NCI-H446 treated with DMSO at 0.1 percent for 48 hours (cell line): ENCODE measurements at places on chromosomes 7 and 10.

DNA sequence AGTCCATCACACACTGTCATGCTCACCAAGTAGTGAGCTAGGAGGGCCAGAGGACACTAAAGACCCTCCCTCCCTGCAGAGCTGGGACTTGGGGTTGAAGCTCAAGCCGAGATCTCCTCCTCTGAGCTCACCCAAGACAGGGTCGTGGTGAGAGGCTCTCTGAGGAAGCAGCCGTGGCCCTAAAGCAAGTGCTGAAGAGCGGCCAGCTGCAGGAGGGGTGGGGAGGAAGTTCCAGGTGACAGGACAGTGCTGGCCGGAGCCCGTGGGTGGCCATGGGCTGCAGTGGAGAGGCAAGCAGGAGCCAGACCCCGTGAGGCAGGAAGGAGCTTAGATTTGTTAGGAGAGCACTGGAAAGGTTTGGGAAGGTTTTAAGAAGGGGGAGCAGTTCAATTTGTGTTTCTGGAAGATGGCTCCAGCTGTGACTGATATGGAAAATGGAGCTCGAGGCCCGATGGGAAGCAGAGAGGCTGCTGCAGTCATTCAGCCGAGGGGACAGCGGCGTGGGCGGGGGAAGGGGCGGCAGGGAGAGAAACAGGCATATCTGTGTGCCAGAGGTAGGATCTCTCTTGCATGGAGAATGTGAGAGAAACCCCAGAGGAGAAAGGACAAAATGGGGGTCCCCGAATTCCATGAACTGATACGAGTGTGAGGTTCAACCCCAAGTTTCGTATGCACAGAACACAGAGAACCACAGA lies 26.9 kb upstream of the DNAAF5 start:
- no peak for DNase-seq

- no peak for DNase-seq
Observed at GRCh38 chr10:118340486-118340885, 1.6 kb downstream of the FAM204A start.

DNA sequence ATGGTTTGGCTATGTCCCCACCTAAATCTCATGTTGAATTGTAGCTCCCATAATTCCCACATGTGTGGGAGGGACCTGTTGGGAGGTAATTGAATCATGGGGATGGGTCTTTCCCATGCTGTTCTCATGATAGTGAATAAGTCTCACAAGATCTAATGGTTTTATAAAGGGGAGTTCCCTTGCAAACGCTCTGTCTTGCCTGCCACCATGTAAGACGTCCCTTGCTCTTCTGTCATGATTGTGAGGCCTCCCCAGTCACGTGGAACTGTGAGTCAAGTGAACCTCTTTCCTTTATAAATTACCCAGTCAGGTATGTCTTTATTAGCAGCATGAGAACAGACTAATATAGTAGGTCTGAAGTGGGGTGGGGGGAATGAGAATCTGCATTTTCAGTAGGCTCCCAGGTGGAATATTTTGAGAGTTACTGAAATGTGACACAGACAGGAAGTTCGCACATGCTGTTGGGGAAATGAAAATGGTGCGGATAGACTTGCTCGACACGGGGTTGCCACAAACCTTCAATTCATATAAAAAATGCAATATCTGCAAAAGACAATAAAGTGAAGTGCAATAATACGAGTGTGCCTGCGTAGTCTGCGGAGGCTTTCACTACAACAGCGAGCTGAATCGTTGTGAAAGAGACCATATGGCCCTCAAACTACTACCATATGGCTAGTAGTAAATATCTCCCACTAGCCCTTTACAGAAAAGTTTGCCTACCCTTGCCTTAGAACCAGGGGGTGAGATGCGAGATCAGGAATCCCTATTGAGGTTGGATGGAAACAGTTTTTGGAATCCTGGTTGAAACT lies 166.1 kb downstream of the GRK5 start:
- DNase-seq = no peak

GRCh38 chr10:22429146-22429545 lies 83.8 kb downstream of the SPAG6 start:
- DNase-seq = no peak

DNA sequence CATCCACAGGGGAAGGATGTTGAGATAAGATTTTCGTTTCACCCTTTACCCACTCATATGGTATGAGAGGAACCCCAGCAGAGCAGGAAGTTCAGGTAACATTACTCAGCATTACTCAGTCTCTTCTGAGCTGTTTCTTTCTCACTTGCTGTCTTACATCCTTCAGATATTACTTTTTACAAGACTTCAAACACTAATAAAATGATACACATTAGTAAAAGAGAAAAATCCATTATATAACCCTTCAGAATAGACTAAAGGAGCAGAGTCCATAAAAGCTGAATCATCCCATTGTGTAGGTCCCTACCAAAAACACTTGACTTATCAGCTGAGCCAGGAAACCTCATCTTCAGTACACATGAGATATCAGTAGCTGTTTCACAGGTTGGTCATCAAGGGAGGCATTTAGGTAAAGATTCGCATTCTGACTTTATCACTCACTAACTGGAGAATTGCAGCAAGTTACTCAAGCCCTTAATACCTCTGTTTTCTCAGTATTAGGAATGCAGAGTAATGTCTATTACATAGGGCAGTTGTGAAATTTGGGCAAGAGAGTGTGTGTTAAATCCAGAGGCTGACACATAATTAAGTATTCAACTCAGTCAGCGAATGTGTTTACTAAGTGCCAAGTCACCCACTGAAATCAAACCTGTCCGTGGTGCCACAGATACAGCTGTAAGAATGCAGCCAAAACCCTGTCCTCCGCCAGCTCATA lies 44.7 kb downstream of the KLF6 start:
- DNase-seq = no peak

GRCh38 chr7:152856351-152856750 lies 96.8 kb downstream of the ACTR3B start:
- no peak for DNase-seq

DNA sequence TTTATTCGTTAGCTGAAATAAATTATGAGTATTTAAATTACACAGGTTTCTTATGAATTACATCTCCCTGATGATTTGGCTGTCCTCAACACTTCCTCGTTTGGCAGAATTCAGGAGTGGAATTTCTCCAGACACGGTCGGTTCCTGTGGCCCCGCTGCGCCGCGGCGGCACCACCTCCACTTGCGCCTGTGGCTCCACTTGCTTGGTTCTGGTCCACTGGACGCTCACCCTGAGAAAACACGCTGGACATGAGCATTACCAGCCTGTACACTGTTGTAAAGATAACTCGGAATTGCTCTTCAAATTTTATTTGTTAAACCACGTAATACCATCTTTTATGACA lies 85.3 kb downstream of the ZNF33B start:
- no peak for DNase-seq

DNA sequence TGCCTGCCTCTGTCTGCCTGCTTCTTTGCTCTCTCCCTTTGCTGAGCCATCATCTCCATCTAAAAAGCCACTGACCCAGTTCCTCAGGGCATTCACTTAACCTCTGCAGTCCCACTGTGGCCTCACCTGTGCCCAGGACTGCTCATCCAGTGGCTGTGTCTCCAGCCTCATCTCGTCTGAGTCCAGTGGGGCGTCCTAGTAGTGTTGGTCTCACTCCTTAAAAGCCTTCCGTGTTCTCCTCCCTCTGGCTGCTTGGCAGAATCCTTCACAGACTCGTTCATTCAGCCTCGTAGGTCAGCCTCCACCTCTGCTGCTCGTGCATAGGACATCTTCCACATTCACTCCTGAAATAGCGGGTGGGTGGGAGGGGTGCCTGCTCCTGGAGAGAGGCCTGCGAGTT lies 7.3 kb downstream of the RARRES2 start:
- DNase-seq = no peak

- DNase-seq = no peak
Observed at GRCh38 chr10:11064832-11065231, 47.2 kb downstream of the CELF2 start.

- DNase-seq = no peak
Observed at GRCh38 chr7:157673573-157673972, 336.8 kb downstream of the DNAJB6 start.

GRCh38 chr10:49143249-49143648 lies 9.4 kb upstream of the FAM170B start:
- DNase-seq = no peak
